Activated CD4-positive, alpha-beta T cell treated with anti-CD3 and anti-CD28 coated beads, Interleukin-2, Interleukin-4, amounts not matched to agents 100 ng/mL and 50 ng/mL, durations not matched to agents 16 hours and 8 hours (primary cell): ENCODE measurements at places on chromosomes 12 and 14.
A peak's percentile ranks its signal among the peaks of the same experiment; 100 is the strongest.

GRCh38 chr12:132558042-132558856 lies 52.1 kb downstream of the LRCOL1 start:
- DNase-seq = no peak

GRCh38 chr12:65607401-65607841 lies 216.9 kb upstream of the HMGA2 start:
- DNase-seq = no peak

- no peak for DNase-seq
Measured at GRCh38 chr12:51406859-51407258, 15.7 kb upstream of the GALNT6 start.

GRCh38 chr14:65661865-65662264 lies 249.3 kb downstream of the FUT8 start:
- DNase-seq = no peak

- DNase-seq = no peak
Measured at GRCh38 chr12:25828188-25828587, 130.3 kb upstream of the RASSF8 start.

GRCh38 chr14:35380794-35381193 lies 23.8 kb downstream of the NFKBIA start:
- no peak for DNase-seq

DNA sequence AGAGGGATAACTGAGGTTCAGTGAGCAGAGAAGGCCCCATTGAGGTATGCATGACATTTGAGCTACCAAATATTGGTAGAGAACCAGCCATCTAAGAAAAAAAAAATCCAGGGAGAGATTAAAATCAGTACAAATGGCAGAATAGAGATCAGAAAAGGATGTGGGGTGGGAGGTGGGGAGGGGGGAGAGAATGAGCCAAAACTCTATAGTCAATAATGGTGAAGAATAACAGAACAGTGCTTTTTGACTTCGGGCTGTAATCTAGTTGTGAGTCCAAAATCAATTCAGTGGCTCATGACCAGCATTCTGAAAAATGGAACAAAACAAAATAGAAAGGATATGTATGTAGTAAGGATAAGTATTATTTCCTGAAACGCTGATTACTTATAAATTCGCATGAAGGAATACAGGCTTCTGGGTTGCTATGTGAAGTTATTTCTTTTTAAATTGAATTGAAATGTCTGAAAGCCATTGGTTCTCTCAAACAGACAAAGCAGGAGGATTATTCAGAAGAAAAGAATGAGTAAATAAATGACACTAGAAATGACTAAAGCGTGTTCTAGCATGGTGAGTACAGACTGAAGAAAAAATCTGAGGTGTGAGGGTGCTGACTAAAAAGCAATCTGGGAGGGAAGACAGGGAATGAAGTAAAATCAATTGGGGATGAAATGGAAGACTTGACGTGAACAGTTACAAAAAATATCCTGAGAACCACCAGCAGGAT lies 72.4 kb downstream of the ATP2B1 start:
- DNase-seq = peak; percentile 66

GRCh38 chr14:105841022-105842009 lies 314.9 kb downstream of the TMEM121 start:
- no peak for DNase-seq

- DNase-seq = no peak
Measured at GRCh38 chr12:62763312-62763711, 171.6 kb downstream of the PPM1H start.

DNA sequence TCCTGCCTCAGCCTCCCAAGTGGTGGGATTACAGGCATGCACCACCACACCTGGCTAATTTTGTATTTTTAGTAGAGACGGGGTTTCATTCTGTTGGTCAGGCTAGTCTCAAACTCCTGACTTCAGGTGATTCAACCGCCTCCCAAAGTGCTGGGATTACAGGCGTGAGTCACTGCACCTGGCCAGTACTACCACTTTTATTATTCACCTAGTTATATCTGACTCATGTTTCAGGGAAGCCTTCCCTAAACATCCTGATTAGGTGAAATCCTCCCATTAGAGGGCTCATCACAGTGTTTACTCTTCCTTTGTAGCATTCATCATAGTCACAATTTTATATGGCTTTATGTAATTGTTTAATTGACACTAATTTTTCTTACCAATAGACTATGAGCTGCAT lies 295.3 kb upstream of the SOX5 start:
- no peak for DNase-seq

DNA sequence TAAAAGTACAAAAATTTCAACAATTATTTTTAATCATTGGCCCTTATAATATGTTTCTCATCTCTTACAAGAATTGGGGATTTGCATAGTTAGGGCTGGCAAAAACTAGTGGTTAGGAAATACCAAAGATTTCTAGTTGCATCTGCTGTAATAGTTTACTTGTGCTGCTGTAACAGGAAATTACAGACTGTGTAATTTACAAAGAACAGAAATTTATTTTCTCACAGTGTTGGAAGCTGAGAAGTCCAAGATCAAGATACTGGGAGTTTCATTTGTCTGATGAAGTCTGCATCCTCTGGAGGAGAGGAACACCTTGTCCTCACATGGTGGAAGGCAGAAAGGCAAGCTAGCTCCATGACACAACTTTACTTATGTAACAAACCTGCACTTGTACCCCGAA lies 157.0 kb downstream of the FLRT2 start:
- DNase-seq = no peak

- no peak for DNase-seq
Measured at GRCh38 chr12:22332202-22332601, 2.3 kb downstream of the ST8SIA1 start.

- DNase-seq = peak; percentile 10
Measured at GRCh38 chr12:13000616-13000924, 505 bp upstream of the HEBP1 start.

GRCh38 chr14:72471346-72471745 lies 422.6 kb downstream of the DPF3 start:
- no peak for DNase-seq

GRCh38 chr12:109529691-109530640 lies 43.3 kb downstream of the MMAB start:
- DNase-seq = no peak

GRCh38 chr12:14264778-14265177 lies 100.7 kb upstream of the ATF7IP start:
- no peak for DNase-seq

GRCh38 chr14:71597287-71597920 lies 334.8 kb upstream of the RGS6 start:
- DNase-seq = no peak

GRCh38 chr12:14514154-14514842 lies 53.4 kb downstream of the PLBD1 start:
- DNase-seq = no peak
